Chondrocyte (in vitro differentiated cells): ENCODE measurements at places on chromosomes 13 and 19. TPM values are rescaled to one million over a fixed set of nuclear protein-coding genes. Genes with fewer than 3 reads are reported as not detected.
A peak's percentile ranks its signal among the peaks of the same experiment; 100 is the strongest.

- DNase-seq, result no peak
- H3K27ac ChIP-seq, result no peak overlapping the region
- H3K36me3 ChIP-seq, result no peaks in the 10 kb centered on the region
- peaks cover 11% of the 10 kb centered on the region for H3K4me1 ChIP-seq
Measured at GRCh38 chr13:28409648-28410047, 85.3 kb downstream of the FLT1 start.

- no peaks in the 10 kb centered on the region for H3K36me3 ChIP-seq
- peaks cover 15% of the 10 kb centered on the region for H3K27me3 ChIP-seq
- no peak for DNase-seq
- H3K4me3 ChIP-seq, result no peak overlapping the region
- H3K27ac ChIP-seq, result no peak overlapping the region
- no peaks in the 10 kb centered on the region for H3K4me1 ChIP-seq
Measured at GRCh38 chr19:13699786-13700185, 64.5 kb upstream of the MRI1 start.

DNA sequence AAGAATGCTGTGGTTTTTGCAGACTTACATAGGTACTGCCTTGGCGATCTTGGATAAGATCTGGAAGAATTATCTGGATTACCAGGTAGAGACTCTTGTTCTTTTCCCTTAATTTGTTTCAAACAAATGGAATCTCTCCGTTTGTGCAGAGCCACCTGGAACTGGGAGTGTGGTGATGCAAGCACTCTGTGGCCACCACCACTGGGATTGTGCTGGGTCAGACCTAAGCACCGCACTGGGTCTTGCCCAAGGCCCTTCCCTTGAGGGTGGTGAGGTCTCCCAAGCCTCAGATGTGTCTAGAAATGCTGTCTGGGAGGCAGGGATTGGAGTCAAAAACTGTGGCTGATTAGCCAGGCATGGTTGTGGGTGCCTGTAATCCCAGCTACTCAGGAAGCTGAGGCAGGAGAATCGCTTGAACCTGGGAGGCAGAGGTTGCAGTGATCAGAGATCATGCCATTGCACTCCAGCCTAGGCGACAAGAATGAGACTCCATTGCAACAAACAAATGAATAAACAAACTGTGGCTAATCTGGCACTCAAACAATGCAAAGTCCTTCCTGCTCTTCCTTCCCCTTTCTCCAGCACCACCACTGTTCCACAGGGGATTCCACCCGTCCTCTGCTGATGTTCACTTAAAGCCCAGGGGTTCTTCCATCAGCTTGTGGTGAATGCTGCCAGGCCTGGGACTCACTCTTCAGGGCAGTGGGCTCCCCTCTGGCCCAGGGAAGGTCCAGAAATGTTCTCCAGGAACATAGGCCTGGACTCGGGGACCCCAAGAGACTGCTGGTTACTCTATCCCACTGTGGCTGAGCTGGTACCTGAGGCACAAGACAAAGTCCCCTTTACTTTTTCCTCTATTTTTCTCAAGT is 10.8 kb upstream of the CEACAM1 start:
- peaks cover 10% of the 10 kb centered on the region for H3K27me3 ChIP-seq
- H3K27ac ChIP-seq, result peak overlapping the region; percentile 46
- no peak overlapping the region for H3K4me3 ChIP-seq
- peaks cover 5% of the 10 kb centered on the region for H3K4me1 ChIP-seq

DNA sequence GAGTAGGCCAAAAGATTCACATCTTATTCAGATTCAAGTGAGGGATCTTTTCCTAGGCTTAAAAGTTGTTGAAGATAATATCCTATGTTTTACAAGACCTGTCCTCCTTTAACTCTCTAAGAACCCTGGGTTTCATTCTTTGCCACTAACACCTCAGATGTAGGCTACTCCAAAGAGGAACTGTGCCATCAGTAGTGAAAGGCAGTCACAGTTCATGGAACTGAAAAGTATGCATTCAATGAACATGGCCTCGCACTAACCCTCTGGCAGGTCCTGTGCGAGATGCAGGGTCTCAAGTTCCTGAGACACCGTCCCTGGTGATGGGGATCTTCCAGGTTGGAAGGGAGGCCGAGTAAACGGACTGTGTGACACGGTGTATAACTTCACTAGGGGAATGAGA is 4.3 kb downstream of the LGALS14 start:
- no peak overlapping the region for H3K4me3 ChIP-seq
- no peaks in the 10 kb centered on the region for H3K4me1 ChIP-seq
- H3K27ac ChIP-seq, result no peak overlapping the region
- no peak for DNase-seq

- H3K4me1 ChIP-seq, result peaks cover 31% of the 10 kb centered on the region
- H3K4me3 ChIP-seq, result no peak overlapping the region
- H3K27ac ChIP-seq, result no peak overlapping the region
- H3K36me3 ChIP-seq, result no peaks in the 10 kb centered on the region
- no peaks in the 10 kb centered on the region for H3K27me3 ChIP-seq
Measured at GRCh38 chr19:47310819-47311218, 1.2 kb downstream of the C5AR1 start.

ZNF432 gene
- total RNA-seq, result 9.7 to 22.2 TPM (median 10.0 TPM) in 3 replicates

DNA sequence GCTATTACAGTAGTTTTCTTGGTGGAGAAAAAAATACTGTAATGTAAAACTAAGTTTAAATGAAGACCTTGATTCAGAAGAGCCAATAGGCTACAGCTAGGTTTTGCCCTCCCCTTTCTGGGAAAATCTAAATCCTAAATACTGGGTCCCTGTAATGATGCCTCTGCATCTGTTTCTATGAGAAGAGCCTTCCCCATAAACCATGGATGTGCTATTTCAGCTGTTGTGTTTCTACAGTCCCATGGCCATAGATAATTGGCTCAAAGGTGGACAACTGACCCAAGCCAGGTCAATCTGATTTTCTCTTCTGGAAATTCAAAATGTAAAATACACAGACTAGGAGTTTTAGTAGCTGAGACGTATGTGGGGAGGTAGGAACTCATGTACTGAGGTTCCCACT is 101.9 kb downstream of the NDFIP2 start:
- H3K27ac ChIP-seq, result no peak overlapping the region
- H3K27me3 ChIP-seq, result no peaks in the 10 kb centered on the region
- H3K4me3 ChIP-seq, result no peak overlapping the region
- H3K4me1 ChIP-seq, result no peaks in the 10 kb centered on the region
- no peak for DNase-seq

- H3K4me3 ChIP-seq, result no peak overlapping the region
- H3K4me1 ChIP-seq, result no peaks in the 10 kb centered on the region
- no peak overlapping the region for H3K27ac ChIP-seq
- DNase-seq, result no peak
- H3K27me3 ChIP-seq, result no peaks in the 10 kb centered on the region
Measured at GRCh38 chr13:75838366-75839005, 202.4 kb downstream of the LMO7 start.

ZNF285 gene
- 4.1 to 5.6 TPM (median 4.3 TPM) in 3 replicates for total RNA-seq

NCR1 gene
- total RNA-seq, result not detected in 3 replicates

C19orf73 gene
- total RNA-seq, result 1.1 to 1.7 TPM (median 1.6 TPM) in 3 replicates

- peak overlapping the region; percentile 9 for H3K27ac ChIP-seq
- DNase-seq, result no peak
- H3K4me1 ChIP-seq, result peaks cover 7% of the 10 kb centered on the region
- no peaks in the 10 kb centered on the region for H3K27me3 ChIP-seq
- peaks cover 5% of the 10 kb centered on the region for H3K36me3 ChIP-seq
Measured at GRCh38 chr13:23202383-23202782, 21.6 kb downstream of the SGCG start.

- peaks cover 3% of the 10 kb centered on the region for H3K27me3 ChIP-seq
- H3K4me3 ChIP-seq, result no peak overlapping the region
- no peaks in the 10 kb centered on the region for H3K36me3 ChIP-seq
Measured at GRCh38 chr19:49407482-49408015, 15.7 kb downstream of the PTH2 start.

CFAP97D2 gene
- total RNA-seq, result not detected in 3 replicates

DNA sequence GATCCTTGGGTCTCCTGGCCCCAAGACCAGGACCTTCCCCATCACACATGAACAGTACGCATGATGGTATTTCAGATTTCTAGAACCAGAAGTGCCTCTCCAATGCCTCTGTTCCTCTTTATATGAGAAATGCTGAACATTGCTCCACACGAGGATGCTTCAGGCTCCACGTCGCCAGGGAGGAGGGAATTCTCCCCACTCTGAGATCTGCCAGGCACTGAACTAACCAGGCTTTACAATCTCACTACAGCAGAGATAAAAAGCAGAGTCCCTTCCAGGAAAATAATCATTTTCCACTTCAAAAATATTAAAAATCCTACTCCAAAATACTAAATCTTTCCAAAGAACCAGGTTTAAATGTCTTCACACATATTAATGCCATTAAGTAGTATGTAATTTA is 10.4 kb downstream of the DOCK9 start:
- H3K27me3 ChIP-seq, result no peaks in the 10 kb centered on the region
- DNase-seq, result no peak
- no peak overlapping the region for H3K27ac ChIP-seq
- no peaks in the 10 kb centered on the region for H3K36me3 ChIP-seq
- no peak overlapping the region for H3K4me3 ChIP-seq
- peaks cover 30% of the 10 kb centered on the region for H3K4me1 ChIP-seq

GRCh38 chr19:16516923-16517610 is 20.9 kb downstream of the C19orf44 start:
- no peaks in the 10 kb centered on the region for H3K4me1 ChIP-seq
- H3K27ac ChIP-seq, result no peak overlapping the region
